ENCODE measurements at places on chromosomes 2 and 18.

GRCh38 chr2:186771395-186771794, 77.5 kb downstream of the FAM171B start:
- DNase-seq: no peak

DNA sequence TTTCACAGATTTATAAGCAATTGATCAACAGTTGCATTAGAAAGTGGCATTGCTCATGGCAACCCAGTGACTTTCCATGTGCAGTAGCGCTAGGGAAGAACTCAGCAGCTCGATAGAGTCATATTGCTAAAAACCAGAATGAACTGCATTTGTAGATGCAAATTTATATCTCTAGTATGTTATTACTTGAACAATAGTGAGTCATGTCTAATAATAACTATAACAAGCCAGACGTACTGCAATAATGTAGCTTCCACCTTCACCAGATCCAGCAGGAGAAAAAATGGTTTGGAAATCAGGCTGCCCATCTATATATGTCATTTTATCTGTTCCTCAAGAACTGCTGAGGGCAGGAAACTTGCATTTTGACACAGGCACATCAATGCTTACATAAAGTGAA, 66.5 kb upstream of the FIGN start:
- no peak for DNase-seq

GRCh38 chr2:102485147-102485785, 12.2 kb downstream of the SLC9A4 start:
- no peak for DNase-seq

DNA sequence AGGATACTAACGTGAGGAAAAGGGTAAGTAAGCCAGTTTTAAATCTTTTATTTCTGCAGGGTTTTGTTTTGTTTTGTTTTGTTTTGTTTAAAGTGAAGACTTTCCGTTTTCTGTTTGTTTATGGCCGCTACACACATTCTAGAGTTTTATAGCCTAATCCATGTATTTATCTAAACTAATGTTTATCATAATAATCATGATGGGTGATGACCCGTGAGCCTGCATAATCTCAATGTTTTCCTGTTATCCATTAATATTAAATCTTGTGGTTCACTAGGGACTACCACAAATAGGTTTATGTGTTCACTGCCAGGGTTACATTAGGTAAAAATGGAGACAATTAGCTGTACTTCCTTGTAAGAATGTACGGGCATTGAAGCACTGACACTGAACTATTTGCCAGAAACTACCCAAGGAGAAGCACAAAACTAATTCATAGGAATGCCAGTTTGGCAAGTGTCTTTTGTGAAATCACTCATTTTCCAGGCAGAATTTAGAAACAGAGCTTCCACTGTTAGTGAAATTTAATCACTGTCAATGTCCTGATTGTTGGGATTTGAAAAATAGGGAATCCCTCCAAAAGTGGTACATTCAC, 574.8 kb downstream of the LRP1B start:
- DNase-seq: no peak

DNA sequence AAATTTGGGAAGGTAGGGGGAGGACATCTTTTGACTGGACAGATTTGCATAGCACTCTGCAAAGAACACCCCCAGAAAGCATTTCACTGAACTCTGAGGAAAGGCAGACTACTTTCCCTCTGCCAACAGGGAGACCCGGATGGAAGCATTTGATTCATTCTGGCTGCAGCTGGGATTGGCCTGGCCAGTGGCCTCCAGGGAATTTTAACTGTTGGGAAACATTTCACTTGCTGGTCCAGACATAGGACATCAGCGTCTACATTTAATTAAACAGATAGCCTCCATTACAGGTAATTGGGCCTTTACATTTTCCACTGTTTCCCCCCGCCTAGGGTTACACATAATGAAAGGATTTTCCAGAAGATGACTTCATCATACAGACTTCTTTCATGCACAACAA, 92.8 kb downstream of the MARCHF4 start:
- no peak for DNase-seq

DNA sequence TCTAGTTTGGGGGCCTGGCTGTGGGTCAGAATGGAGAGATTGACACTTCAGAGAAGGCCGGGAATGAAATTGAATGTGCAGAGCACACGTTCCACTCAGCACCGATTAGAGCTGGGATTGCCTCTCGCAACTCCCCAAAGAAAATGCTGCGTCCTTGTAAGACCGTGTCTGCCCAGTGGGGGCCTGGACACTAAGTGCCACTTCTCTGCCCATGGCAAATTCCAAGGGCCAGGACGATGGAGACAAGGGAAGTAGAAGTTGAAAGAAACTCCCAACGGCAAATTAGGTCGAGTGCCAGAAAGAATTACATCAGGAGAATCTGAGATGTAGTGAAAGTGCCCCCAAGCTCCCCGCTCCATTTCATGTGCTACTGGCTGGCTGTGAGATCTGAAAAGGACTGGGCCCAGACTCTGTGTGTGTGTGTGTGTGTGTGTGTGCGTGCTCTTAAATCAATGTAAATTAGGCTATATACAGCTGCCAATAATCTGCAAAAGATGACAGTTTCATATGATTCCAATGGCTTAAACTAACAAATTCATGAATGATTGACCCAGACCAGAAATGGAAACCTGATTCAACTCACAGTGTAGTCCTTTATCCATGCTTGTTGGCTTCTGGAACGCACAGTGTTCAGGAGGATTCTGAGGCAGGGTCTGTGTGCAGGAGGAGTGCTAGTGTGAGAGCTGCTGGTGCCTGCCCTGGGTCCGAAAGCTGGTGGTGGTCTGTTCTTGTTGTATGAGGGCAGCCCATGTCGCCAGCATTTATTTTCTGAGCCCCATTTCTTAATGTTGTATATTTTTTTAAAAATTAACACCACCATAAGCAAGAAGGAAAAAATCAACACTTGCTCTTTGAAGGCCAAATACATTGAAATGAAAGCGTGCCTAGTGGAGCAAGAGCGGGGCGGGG, 234.3 kb downstream of the AGAP1 start:
- DNase-seq: no peak

GRCh38 chr18:65852273-65852672, 101.5 kb downstream of the CDH7 start:
- DNase-seq: no peak

GRCh38 chr2:44116319-44116718, 52.4 kb upstream of the PPM1B start:
- DNase-seq: no peak

GRCh38 chr18:2588666-2589344, 17.4 kb downstream of the NDC80 start:
- no peak for DNase-seq

GRCh38 chr2:188475945-188476344, 184.3 kb downstream of the GULP1 start:
- no peak for DNase-seq
